ENCODE measurements at places on chromosomes 2 and 18.
A peak's percentile ranks its signal among the peaks of the same experiment; 100 is the strongest.

GRCh38 chr2:186130748-186131641, 355.1 kb upstream of the ZC3H15 start:
- H3K36me3 ChIP-seq, result no peaks in the 10 kb centered on the region
- no peak for DNase-seq
- no peak overlapping the region for H3K4me3 ChIP-seq
- no peak overlapping the region for H3K27ac ChIP-seq

DNA sequence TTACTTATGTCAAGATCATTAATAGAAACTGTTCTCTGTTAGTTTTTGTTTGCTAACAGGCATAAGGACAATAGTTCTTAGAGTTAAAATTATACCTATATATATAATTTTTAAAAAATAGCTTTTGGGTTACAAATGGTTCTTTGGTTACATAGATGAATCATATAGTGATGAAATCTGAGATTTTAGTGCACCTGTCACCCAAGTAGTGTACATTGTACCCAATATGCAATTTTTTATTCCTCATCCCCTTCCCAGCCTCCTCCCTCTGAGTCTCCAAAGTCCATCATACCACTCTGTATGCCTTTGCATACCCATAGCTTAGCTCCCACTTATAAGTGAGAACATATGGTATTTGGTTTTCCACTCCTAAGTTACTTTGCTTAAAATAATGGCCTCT, 26.4 kb downstream of the SLC4A1AP start:
- H3K27ac ChIP-seq, result no peak overlapping the region
- H3K4me1 ChIP-seq, result no peaks in the 10 kb centered on the region
- peaks cover 14% of the 10 kb centered on the region for H3K36me3 ChIP-seq

GRCh38 chr2:236127010-236127409, 41.2 kb downstream of the GBX2 start:
- H3K36me3 ChIP-seq, result no peaks in the 10 kb centered on the region
- H3K27ac ChIP-seq, result no peak overlapping the region
- DNase-seq, result no peak
- H3K4me1 ChIP-seq, result no peaks in the 10 kb centered on the region

GRCh38 chr2:119536211-119536610, 8.0 kb upstream of the CFAP221 start:
- no peak overlapping the region for H3K27ac ChIP-seq
- no peak overlapping the region for H3K4me3 ChIP-seq
- H3K4me1 ChIP-seq, result no peaks in the 10 kb centered on the region
- no peaks in the 10 kb centered on the region for H3K27me3 ChIP-seq
- H3K36me3 ChIP-seq, result no peaks in the 10 kb centered on the region
- DNase-seq, result no peak

GRCh38 chr2:195451160-195451559, 205.9 kb upstream of the SLC39A10 start:
- no peak overlapping the region for H3K4me3 ChIP-seq
- DNase-seq, result no peak
- no peaks in the 10 kb centered on the region for H3K4me1 ChIP-seq
- H3K36me3 ChIP-seq, result no peaks in the 10 kb centered on the region
- H3K27ac ChIP-seq, result no peak overlapping the region

DNA sequence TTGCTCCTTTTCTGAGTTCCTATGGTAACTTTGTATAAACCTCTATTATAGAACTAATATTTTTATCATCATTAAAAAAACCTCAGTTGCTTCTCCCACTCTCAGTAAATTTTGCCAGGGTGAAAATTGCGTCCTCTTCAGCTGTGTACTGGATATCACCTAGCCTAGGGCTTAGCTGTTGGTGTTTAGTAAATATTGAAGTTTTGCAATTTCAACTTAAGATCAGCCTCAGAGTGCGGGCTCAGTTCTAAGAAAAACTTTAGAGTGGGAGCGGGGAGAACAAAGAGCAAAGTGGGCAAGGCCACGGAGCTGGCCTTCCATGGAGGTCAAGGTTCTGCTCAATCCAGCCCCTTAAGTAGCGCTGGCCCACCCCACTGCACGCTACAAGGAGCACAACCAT, 488.3 kb upstream of the SPRED2 start:
- peaks cover 4% of the 10 kb centered on the region for H3K4me1 ChIP-seq
- DNase-seq, result no peak
- H3K27me3 ChIP-seq, result no peaks in the 10 kb centered on the region
- no peak overlapping the region for H3K27ac ChIP-seq

DNA sequence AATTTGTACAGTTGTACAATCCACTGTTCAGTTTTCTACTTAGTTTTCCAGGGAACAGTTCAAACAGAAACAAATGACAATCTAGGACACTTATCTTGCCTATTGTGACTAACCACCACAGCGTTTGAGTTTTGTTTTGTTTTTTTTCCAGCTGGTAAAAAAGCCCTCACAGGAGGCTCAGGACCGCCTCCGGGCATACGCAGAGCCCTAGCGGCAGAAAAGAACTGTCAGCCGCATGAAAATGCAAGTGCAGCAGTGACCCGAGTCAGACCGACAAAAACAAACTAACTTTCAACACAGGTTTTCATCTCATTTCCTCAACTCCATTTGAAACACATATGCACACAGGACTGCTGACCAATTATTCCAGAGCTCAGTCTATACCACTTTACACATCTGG, 68.6 kb downstream of the STEAP3 start:
- no peak overlapping the region for H3K27ac ChIP-seq
- DNase-seq, result no peak
- no peaks in the 10 kb centered on the region for H3K4me1 ChIP-seq

- peaks cover 7% of the 10 kb centered on the region for H3K4me1 ChIP-seq
- H3K27ac ChIP-seq, result no peak overlapping the region
- peak overlapping the region; percentile 37 for H3K4me3 ChIP-seq
These were observed 73.6 kb upstream of the NCK2 start for GRCh38 chr2:105671156-105671555.

GRCh38 chr2:64423303-64423702, 30.7 kb upstream of the LGALSL start:
- H3K27me3 ChIP-seq, result no peaks in the 10 kb centered on the region
- H3K4me3 ChIP-seq, result no peak overlapping the region
- H3K36me3 ChIP-seq, result no peaks in the 10 kb centered on the region
- H3K27ac ChIP-seq, result no peak overlapping the region
- peaks cover 11% of the 10 kb centered on the region for H3K4me1 ChIP-seq
- DNase-seq, result no peak

GRCh38 chr2:222518570-222519381, 94.4 kb downstream of the SGPP2 start:
- no peak overlapping the region for H3K27ac ChIP-seq
- H3K4me1 ChIP-seq, result no peaks in the 10 kb centered on the region
- no peak for DNase-seq
- no peak overlapping the region for H3K4me3 ChIP-seq

DNA sequence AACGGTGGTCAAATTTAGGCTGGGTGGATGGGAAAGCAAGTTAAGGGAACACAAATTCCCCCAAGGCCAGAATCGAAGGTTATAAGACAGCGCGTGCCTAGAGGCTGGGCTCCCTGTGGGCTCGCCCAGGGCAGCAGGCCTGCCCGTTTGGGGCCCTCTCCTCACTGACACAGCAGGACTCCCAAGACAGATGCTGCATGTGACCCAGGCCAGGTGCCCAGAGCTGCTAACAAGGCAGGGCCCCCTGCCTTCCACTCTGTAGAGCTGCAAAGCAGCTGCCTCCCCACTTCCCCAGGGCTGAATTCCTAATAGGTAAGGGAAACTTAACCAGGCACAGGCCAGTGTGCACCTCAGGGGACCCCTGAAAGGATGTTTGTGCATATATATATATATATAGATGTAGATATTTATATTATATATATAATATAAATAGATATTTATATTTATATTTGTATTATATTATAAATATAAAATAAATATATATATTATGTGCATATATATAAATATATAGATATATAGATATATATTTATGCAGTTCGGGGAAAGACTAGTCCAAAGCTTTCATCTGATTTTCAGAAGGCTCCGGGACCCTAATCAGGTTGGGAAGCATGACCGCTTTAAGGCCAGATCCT, 43.7 kb downstream of the TMEM37 start:
- no peak overlapping the region for H3K27ac ChIP-seq
- H3K4me1 ChIP-seq, result peaks cover under 1% of the 10 kb centered on the region
- no peaks in the 10 kb centered on the region for H3K36me3 ChIP-seq
- H3K27me3 ChIP-seq, result no peaks in the 10 kb centered on the region

DNA sequence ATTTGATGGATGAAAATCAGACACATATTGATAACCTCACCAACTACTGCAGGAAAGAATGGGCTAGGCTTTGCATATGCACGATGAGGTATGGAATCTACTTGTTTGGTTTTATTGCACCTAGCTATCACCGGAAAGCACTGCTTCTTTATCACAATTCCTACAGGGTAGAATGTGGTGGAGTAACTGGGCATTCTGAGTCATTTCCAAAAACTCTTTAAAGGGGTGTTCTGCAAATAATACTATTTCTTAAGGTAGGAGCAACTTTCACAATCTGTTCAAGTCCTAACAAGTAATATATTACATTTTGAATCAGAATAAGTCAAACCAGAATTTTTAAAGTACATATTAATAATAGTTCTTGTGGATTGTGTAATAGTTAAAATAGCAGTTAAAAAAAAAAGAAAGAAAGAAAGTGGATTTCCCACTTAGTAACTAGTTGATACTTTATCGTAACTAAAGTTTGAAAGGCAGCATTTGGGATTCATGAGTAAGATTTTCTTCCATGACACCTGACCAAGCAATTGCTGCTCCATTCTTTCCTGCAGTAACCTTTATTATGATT, 40.5 kb downstream of the INO80C start:
- no peak for DNase-seq
- no peaks in the 10 kb centered on the region for H3K36me3 ChIP-seq
- no peaks in the 10 kb centered on the region for H3K27me3 ChIP-seq

GRCh38 chr18:77815666-77816338, 566.2 kb downstream of the GALR1 start:
- no peak overlapping the region for H3K4me3 ChIP-seq
- DNase-seq, result no peak
- H3K4me1 ChIP-seq, result no peaks in the 10 kb centered on the region
- no peak overlapping the region for H3K27ac ChIP-seq
- no peaks in the 10 kb centered on the region for H3K27me3 ChIP-seq

- no peaks in the 10 kb centered on the region for H3K27me3 ChIP-seq
- H3K27ac ChIP-seq, result no peak overlapping the region
- no peak for DNase-seq
- no peaks in the 10 kb centered on the region for H3K36me3 ChIP-seq
These were observed 29.2 kb upstream of the MBOAT2 start for GRCh38 chr2:9032536-9033255.

DNA sequence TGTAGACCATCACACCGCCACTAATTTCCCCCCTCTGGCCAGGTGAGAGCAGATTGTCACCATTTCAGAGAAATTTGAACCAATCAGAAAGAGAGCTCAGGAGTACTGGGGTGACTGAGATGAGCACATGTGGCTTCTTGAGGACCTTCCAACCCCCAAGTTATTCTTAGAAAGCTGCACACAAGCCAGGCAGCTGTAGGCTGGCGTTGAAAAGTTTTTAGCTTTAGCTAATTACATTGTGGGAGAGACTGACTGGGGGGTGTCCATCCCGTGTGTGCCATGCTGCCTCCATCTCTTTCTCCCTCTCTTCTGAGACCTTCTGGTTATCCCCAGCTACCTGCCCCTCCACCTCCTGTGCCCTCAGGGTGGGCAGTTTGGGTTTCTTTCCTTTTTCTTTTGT, 154.0 kb downstream of the AGAP1 start:
- no peak for DNase-seq
- no peaks in the 10 kb centered on the region for H3K27me3 ChIP-seq
- H3K4me3 ChIP-seq, result no peak overlapping the region
- no peaks in the 10 kb centered on the region for H3K36me3 ChIP-seq

- H3K27me3 ChIP-seq, result no peaks in the 10 kb centered on the region
- no peaks in the 10 kb centered on the region for H3K36me3 ChIP-seq
- no peak for DNase-seq
- no peak overlapping the region for H3K4me3 ChIP-seq
These were observed 31.0 kb upstream of the CAVIN2 start for GRCh38 chr2:191877875-191878274.

Data from thoracic aorta (tissue), 2 donors.